ENCODE measurements at places on chromosomes 1 and 21. TPM values are rescaled to one million over a fixed set of nuclear protein-coding genes. Genes with fewer than 3 reads are reported as not detected.

Gene CACHD1
- total RNA-seq, result 2.8 TPM

Gene PLA2G2A
- total RNA-seq, result not detected

Gene MATN1
- not detected for total RNA-seq

Gene ADAMTS4
- total RNA-seq, result 37.3 TPM

Gene LYPD8
- total RNA-seq, result not detected

Gene KRTAP19-3
- total RNA-seq, result not detected

Gene PPFIA4
- total RNA-seq, result 10.1 TPM

Gene RCSD1
- not detected for total RNA-seq

Gene SNX7
- total RNA-seq, result 35.2 TPM

Gene CYP4Z1
- not detected for total RNA-seq

Gene RNF207
- total RNA-seq, result 16.4 TPM

Gene AURKAIP1
- 94.9 TPM for total RNA-seq

Gene ENTREP3
- total RNA-seq, result 9.6 TPM

Gene ZBTB8B
- total RNA-seq, result not detected
